LHCN-M2 (cell line): ENCODE measurements at places on chromosomes 7 and 10. TPM values are rescaled to one million over a fixed set of nuclear protein-coding genes. Genes with fewer than 3 reads are reported as not detected.
A peak's percentile ranks its signal among the peaks of the same experiment; 100 is the strongest.

Gene OR6V1
- total RNA-seq, result not detected in 2 replicates

- no peak for DNase-seq
Observed at GRCh38 chr7:157751951-157752673, 415.3 kb downstream of the DNAJB6 start.

GRCh38 chr7:28536259-28536658 is 123.9 kb downstream of the CREB5 start:
- peak; percentile 48 for DNase-seq

DNA sequence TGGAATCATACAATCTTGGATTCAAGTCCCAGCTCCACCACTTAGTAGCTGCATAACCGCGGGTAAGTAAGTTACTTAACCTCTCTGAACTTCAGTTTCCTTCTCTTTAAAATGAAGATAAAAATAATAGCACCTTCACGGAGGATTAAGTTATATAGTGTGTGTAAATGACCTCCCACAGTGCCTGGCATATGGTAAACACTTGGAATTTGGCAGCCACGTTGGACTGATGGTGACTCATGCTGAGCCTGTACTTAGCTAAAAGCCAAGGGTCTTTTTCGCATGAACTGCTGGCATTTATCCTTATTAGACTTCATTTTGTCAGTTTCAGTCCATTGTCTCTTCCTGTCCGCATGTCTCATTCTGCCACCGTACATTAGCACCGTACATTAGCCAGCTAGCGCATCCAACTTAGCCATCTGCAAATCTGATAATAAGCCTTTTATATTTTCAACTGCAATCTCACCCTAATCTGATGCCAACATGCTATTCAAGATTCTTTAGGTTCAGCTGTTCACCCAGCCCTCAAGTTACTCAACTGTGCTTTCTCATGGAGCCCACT is 11.2 kb downstream of the SLC13A4 start:
- peak; percentile 80 for DNase-seq

DNA sequence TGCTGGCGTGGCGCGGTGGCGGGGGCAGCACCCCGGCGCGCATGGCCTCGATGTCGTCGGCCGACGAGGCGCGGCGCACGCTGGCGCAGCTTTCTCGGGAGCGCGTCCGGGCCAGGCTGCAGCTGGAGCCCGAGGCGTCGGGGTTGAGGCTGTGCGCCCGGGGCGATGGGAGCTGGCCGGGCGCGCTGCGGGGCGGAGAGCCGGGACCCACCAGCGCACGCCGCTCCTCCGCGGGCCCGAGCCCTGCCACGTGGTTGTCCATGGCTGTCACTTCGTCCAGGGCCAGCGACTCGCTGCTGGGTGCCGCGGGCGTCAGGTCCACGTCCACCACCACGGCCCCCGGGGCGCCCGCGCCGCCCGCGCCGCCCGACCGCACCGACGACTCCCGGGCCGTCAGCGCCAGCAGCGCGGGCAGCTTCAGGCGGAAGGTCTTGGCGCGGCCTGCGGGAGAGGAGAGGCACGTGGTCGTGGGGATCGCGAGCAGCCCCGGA is 20.0 kb downstream of the KCNH2 start:
- DNase-seq, result no peak

- no peak for DNase-seq
Observed at GRCh38 chr7:38893061-38893460, 15.9 kb downstream of the VPS41 start.
